ENCODE measurements at places on chromosomes 11 and 22.

DNA sequence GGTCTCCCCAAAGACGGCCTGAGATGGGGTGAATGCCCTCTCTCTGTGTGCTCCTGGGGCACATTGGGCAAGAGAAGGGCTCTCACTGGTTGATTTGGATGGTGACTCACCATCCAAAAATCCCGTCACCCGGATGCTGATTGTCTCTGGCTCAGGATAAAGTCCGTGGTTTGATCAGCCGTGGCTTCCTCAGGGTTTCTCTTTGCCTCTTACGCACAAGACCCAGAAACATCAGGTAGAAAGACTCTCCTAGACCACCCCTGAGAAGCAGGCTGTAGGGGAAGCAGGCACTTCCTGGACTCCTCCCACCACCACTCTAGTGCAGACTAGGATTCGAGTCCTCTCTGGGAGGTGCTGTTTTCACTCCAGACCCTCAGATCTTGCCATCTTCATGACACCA is 176.1 kb upstream of the NCAM1 start:
- no peak for DNase-seq

DNA sequence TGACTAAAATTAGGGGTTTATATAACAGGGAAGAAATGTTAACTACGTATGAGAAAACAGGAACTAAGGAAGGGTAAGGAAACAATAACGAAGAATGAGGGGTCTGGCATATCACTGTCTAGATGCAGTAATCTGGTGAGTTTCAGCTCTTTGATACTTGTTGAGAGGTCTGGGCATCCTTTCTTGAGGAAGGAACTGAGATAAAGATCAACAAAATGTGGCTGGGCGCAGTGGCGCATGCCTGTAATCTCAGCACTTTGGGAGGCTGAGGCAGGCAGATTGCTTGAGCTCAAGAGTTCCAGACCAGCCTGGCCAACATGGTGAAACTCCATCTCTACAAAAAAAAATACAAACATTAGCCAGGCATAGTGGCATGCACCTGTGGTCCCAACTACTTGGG is 2.7 kb downstream of the DCDC1 start:
- no peak for DNase-seq

- no peak for DNase-seq
These were observed 99.7 kb upstream of the HSD17B12 start for GRCh38 chr11:43580735-43581369.

- DNase-seq: no peak
These were observed 437 bp downstream of the SLC43A3 start for GRCh38 chr11:57426439-57426928.

GRCh38 chr22:19717691-19718455 is 3.6 kb downstream of the SEPTIN5 start:
- DNase-seq: peak; percentile 34

GRCh38 chr11:29844031-29844430 is 172.8 kb downstream of the KCNA4 start:
- no peak for DNase-seq

GRCh38 chr11:118304568-118305248 is at the start of gene CD3E:
CD3E (plus strand) TSS chr11:118304730; CDS start chr11:118304953, 223 bp downstream.
- no peak for DNase-seq

DNA sequence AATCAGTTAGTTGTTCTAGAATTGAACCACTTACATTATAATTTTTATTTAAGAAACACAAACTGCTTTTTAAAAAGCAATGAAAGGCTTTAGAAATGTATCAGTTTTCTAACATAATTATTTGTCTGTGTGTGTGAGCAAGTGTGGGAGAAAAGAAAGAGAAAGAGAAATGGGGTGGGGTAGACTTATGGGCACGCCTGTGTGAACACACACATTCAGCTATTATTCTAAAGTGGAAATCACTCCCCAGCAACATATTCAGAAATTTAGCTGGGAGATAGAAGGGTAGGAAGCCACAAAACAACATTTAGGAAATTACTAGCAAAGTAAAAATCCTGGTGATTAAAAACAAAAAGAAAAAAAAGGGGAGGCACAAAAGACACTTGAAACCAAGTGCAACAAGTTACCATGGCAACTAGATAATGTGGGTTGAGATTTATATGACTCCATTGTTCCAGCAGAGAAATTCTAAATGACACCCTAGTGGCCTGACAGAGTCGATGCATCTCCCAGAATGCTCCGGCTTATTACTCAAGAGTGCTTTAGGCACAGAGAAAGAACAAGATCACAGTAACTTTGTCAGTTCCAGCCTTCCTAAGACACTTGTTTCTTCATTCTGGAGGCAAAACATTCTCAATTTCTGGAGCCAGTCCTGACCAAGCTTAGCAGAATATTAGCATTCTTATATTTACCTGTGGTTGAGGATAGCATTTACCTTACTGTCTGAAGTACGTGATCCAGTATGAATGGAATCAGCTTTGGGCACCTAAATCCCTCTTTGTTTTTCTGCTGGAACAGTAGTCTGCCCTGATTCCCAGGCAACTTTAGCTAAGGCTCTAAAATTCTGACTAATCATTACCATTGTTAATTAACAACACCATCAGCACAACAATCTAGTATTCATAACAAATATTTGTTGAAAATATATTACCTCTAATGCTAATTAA is 444.4 kb downstream of the DLG2 start:
- DNase-seq: no peak

Measured in C1 segment of cervical spinal cord (tissue), 14 donors.